ENCODE measurements at places on chromosomes 2 and 18.

DNA sequence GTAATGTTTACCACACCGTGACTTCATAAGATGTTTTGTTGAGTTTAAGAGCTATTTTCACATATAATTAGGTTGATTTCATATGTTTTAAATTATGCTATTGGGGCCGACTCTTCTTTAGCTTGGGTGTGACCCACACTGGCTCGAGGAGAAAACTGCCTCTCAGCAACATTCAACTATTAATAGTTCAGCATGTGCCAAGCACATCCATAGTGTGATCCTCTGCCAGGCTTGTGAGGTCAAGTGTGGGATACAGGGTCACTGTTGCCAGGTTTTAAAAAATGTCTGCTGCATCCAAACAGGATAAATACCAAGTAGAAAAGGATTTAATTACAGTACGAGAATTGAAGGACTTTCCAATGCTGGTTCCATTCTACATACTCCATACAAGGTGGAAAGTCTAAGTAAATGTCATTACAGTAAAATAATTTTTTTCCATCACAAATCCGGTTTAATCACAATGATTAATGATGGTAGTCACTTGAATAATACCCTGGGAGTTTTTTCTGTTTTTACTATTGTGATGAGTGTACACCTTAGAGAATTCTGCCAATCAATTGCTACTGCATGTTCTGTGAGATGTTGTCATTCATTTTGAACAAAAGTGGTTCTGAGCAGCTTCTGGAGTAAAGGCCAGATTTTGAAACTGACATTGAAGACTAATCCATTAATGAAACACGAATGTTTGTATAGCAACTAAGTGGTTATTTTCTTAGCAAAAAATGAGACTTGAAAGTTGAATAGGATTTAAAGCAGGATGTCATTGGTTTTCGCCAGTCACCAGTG, 84.5 kb downstream of the ABI2 start:
- DNase-seq = peak; percentile 25

GRCh38 chr18:1653873-1654272, 749.2 kb downstream of the ADCYAP1 start:
- no peak for DNase-seq

GRCh38 chr2:137770166-137770565, 194.1 kb upstream of the HNMT start:
- no peak for DNase-seq

DNA sequence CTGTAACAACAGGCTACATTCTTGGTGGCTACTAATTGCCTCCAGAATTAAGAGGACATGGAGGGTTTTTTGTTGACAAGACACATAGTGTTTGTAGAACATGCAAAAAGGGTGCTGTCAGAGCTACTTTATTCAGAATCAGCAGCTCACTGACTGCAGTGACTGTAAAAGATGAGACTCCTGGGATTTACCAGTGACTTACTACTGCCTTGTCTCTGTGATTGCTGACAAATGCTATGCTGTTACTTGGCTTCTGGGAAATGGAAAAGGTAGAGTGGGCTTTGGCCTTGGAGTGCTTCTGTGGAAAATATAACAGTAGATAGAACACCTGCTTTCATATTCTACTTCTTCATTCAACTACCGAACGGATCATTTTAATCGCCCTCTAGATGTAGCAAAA, 47.8 kb downstream of the GREB1L start:
- DNase-seq = no peak

- DNase-seq = no peak
Observed at GRCh38 chr2:111919365-111919764, 21.0 kb downstream of the MERTK start.

DNA sequence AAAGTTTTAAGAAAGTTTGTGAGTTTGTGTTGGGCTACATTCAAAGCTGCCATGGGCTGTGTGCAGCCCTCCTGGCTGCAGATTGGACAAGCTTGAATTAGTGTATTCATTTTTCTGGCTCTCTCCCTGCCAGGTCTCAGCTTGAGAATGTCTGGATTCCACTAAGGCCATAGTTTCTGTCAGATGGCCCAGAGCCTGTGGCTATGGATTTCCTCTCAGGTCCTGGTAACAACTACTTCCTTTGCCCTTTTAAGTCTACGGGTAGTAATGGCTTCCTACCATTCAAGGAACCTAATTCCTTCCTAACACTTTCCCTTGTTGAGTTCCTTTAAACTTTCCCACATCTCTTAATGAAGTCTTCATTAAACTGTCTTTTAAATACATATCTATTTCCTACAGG, 24.3 kb upstream of the PSMD14 start:
- no peak for DNase-seq

GRCh38 chr2:218406209-218406948, 6.7 kb downstream of the CTDSP1 start:
- peak; percentile 96 for DNase-seq

- no peak for DNase-seq
Observed at GRCh38 chr2:46001741-46002506, 295.3 kb upstream of the EPAS1 start.

DNA sequence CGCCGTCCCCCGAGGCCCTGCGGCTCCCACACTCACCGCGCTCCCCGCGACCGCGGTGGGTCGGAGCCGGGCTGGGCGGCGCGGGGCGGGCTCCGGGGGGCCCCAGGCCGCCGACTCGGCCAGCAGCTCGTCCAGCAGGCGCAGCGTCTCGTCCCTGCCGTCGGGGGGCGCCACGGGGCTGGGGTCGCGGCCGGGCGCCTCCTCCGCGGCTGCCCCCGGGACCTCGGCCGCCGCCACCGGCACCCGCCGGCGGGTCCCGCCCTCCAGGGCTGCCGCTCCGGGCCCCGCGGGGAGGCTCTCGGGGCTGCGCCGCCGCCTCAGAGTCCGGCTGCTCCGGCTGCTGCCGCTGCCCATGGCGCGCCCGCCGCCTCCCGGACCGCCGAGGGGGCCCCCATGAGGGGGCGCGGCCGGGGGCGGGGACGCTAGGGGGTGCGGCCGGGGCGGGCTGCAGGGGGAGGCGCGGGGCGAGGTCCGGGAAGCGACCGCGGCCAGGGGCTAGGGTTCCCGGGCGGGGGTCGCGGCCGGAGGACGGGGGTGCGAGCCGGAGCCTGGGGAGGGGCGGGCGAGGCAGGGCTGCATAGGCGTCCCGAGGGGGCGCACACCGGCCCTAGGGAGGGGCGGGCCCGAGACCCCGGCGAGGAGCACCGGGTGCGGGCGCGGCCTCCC, at the start of gene CYS1:
TSS of gene CYS1 (minus strand) at position 542 of the 666 bp plus-strand sequence. CDS start at position 354, 188 bp downstream.
- no peak for DNase-seq

DNA sequence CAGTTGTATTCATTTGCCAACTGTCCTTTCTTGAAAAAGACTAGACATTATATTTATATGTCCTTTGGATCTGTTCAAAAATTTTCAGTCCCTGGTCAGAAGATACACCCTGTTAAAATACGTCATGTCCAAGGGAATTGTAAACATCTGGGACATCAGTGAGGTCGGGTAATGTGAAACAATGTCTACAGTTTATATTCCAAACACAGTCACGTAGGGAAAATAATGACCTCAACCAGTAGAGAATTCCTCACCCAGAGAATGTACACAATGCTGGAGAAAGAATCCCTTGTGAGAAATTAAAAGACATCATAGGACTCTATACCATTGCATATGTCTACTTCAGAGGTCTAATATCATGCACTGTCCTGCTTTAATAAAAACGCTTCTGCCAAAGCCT, 888.0 kb upstream of the CHAC2 start:
- no peak for DNase-seq

DNA sequence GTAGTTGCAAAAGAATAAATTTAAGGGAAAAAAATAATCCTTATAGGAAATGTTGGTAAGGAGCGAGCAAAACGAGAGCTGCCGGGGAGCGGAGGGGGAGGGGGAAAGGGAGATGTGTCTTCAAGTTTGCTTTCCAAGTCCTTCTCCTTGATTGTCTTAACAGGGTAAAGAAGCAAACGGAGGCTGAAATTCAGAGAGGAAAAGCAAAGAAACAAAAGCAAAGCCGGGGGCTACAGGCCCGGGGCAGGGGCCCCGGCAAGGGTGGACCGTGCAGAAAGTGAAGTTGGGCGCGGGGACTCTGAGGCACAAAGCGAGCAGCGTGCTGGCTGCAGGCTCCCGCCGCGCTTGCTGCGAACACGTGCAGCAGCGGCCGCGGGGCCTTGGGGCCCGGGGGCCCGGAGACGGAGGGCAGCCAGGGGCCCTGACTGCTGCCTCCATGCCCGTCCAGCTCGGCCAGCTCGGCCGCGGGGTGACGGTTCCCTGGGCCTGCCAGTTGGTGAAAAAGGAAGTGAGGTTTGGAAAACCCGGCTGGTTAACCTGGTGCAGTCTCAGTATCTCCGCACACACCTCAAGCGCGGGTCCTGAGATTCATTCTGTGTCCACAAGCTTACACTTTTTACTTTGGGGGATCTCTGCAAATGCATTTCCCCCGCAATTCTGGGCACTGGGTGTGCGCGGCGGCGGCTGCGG, 4.1 kb downstream of the BCL11A start:
- peak; percentile 36 for DNase-seq

- no peak for DNase-seq
Observed at GRCh38 chr18:497688-498087, 2.8 kb downstream of the COLEC12 start.

- no peak for DNase-seq
Observed at GRCh38 chr2:68727683-68728375, 6.8 kb upstream of the ARHGAP25 start.

DNA sequence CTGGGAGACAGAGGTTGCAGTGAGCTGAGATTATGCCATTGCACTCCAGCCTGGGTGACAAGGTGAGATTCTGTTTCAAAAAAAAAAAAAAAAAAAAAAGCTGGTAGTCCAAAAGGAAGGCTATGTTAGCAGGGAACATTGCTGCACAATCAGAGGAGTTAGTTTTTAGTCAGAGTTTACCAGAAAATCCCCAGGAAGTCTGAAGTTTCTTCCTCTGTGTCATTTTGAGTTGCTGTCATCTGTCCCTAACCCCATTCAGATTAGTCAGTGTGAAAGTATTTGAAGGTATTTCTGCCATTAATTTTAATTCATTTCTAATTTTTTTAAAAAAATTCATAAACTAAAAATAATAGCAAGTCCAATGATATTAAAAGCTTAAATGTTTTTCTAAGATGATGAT, 33.5 kb upstream of the CERS6 start:
- DNase-seq = no peak

GRCh38 chr2:233438573-233439147, 84.4 kb downstream of the DGKD start:
- no peak for DNase-seq

DNA sequence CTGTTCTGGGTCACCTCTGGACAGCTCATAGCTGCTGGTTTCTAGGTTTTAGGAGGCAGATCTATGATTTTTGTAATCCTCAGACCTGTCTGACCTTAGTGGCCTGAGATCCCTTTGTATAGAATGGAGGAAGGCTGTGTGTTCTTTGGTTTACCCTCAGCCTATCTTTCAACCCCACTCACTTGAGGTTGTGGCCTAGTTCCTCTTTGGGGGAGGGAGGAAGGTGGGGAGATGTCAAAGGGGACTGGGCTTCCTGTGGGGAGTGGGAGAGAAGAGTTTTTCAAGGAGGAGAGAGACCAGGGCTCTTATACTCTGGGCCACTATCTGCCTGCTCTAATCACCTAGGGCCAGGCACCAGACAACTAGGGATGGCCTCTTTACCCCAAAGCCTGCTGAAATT, 28.5 kb downstream of the SEMA4F start:
- no peak for DNase-seq

- DNase-seq = no peak
Observed at GRCh38 chr2:7373156-7373555, 455.9 kb downstream of the RNF144A start.

- no peak for DNase-seq
Observed at GRCh38 chr2:196607073-196607472, 32.4 kb upstream of the CCDC150 start.

DNA sequence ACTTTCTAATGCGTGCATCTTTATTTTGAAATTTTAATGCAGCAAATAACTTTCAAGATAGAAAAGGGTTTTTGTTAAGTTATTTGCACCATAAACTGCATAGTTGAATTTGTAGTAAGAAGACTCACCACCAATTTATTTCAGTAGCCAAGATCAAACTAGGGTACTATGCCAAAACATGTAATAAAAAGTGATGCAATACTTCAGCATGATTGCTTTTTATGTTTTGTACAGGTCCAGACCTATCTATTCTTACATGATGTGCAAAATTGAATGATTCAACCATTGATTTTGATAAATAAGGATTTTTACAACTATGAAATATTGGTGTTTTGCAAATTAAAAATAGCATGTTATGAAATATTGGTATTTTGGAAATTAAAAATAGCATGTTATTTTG, 26.7 kb downstream of the AGPS start:
- no peak for DNase-seq

DNA sequence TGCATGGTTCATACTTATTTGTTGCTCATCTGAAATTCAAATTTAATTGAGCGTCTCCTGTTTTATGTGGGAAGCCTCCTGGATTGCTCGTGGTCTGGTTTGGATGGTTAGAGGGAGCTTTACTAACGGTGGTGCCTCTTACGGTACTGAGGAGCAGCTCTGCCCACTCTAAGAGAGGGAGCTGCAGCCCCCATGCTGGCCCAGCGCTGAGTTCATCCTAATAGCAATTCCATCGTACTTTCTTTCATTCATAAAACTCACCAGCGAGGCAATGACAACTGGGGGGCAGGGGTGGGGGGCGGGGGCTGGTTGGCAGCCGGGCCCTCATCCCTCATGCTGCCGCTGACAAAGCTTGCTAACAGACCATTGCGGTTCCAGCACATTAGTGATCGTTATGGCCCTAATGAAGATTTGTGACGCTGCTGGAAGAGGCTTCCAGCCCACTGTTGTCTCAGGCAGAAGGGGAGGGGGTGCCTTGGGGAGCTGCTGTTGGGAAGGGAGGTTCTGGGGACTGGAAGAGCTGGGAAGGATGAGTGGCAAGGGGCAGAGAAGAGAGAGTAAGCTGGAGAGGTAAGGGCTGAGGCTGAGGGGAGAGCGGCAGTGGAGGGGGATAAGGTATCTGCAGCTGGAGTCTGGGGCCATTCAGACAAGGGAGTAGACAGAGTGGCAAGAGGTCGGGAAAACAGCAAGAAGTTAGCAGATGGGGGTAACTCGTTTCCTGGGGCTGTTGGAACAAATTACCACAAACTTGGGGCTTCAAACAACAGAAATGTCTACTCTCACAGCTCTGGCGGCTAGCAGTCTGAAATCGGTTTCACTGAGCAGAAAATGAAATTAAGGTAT, 238.1 kb downstream of the LPIN1 start:
- no peak for DNase-seq

DNA sequence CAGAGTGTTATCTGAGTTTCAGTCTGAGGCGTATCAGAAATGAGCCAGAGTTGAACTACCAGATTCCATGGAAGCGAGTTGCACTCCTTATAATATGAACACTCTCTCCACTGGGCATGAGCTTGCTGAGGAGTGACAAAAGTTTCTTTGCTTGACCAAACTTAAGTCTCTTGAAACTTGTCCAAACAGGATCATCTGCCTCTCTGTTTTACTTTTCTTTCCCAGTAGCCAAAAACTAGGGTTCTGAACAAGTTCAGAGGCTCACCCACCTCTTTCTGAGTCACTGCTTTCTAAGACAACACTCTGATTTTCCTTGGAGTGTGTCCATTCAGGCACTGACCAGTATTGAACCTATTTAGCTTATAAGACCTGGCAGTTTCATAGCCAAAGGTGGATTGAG, 233.2 kb upstream of the TCF4 start:
- no peak for DNase-seq

GRCh38 chr2:170943041-170943440, 14.0 kb downstream of the GORASP2 start:
- DNase-seq = no peak
